ENCODE measurements at places on chromosomes 6 and 20. TPM values are rescaled to one million over a fixed set of nuclear protein-coding genes. Genes with fewer than 3 reads are reported as not detected.

The SGK2 gene
- total RNA-seq: 0.82 TPM

The ZNF165 gene
- 2.1 TPM for total RNA-seq

The CUTA gene
- total RNA-seq: 186 TPM

The ID4 gene
- not detected for total RNA-seq

The CLPSL1 gene
- not detected for total RNA-seq

The C6orf118 gene
- not detected for total RNA-seq

The TSPO2 gene
- not detected for total RNA-seq

The TAAR6 gene
- total RNA-seq: not detected

The MYH7B gene
- total RNA-seq: 0.70 TPM

The PAX1 gene
- not detected for total RNA-seq

The SLC32A1 gene
- total RNA-seq: not detected

The DEFB132 gene
- total RNA-seq: not detected
